ENCODE measurements at places on chromosomes 16 and 17.

- DNase-seq, result no peak
Observed at GRCh38 chr17:12637015-12637414, 28.7 kb upstream of the MYOCD start.

DNA sequence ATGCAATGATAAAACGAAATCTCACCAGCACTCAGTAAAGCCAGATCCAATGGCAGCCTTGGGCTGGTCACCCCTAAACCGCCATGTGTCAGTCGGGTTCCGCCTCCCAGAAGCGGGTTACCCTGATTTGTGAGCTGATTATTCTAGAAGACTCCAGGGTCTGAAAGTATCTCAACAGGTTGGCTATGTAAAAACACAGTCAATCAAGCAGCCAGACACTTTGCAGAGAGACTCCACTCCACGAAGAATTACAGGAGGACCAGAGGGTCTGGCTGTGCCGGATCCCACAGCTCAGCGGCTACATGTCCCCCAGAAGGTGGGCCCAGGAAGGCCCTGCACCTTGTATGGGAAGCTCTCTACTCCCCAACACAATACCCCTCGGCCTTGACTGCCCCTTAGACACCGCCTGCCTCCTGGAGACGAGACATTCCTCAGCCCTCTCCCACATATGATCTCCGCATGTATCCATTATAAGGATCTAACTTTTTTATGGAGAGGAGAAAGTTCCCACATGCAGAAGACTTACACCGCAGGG lies 23.3 kb downstream of the ZFHX3 start:
- DNase-seq, result no peak

DNA sequence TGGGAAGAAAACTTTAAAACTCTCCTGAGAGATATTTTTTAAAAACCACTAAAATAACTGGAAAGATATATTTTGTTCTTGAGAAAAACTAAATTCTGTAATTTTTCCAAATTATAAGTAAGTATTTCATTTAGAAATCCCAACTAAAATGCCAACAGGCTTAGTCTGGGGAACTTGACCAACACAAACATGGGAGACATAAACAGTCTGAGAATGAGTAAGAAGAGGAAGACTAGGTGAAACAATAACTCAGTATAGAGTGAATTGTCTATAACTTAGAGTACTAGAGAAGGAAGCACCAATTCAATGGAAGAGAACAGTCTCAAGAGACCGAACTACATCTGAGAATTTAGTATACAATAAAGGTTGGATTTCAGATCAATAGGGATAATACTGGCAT lies 2.9 kb downstream of the CMTM1 start:
- no peak for DNase-seq

- no peak for DNase-seq
Observed at GRCh38 chr16:81832801-81833547, 53.9 kb downstream of the PLCG2 start.

DNA sequence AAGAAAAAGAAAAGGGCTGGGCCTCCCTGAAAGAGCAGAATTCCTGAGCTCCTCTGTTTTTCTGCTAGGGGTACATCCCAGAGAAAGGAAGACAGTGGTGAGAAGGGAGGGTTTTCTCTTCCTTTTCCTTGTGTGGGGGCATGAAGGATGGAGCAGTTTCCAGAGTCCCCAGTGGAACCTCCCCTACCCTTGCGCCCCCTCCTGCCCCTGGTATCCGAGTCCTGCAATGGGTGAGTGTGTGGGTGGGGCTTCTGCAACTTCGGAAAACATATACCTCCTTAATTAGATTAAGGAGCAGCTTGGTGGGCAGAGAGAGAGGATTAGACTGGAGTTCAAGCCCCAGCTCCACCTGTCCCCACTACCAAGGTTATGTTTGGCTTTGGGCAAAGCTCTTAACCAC lies 5.4 kb upstream of the GIP start:
- DNase-seq, result no peak

GRCh38 chr17:20189302-20189701 lies 180.1 kb downstream of the SPECC1 start:
- peak; percentile 84 for DNase-seq

- no peak for DNase-seq
Observed at GRCh38 chr16:50253514-50253910, 12.8 kb upstream of the ADCY7 start.
